ENCODE measurements at places on chromosomes 7 and 10.

DNA sequence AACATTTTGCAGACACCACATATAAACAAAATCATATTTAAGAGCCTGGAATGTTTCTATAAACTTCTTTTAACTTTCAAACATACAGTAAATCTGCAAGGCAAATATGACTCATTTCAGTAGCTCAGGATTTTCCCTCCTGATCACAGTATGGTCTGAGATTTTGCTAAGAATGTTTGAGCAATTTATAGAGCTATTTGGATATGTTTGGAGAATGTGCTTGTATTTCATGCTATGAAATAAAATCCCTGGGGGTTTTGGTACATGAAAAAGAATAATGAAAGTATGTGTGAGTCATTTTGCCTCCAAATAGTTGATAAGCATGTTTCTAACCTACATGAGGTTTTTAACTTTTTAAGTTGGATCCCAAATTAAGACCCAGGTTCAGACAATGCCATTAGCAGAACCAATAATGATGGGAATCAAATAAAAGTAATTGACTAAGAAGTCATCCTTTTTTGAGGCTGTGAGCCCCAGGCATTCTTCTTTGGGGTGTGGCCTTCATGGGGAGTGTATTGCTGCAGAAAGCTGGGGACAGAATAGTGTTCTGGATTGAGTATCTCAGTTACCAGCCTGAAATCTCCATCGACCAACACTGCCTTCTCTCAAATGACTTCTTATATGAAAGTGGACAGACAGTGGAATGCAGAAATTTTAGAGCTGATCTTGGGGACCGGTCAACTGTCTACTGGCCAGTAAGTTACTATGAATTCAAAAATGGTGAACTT is 66.1 kb upstream of the AGBL3 start:
- DNase-seq, result no peak

DNA sequence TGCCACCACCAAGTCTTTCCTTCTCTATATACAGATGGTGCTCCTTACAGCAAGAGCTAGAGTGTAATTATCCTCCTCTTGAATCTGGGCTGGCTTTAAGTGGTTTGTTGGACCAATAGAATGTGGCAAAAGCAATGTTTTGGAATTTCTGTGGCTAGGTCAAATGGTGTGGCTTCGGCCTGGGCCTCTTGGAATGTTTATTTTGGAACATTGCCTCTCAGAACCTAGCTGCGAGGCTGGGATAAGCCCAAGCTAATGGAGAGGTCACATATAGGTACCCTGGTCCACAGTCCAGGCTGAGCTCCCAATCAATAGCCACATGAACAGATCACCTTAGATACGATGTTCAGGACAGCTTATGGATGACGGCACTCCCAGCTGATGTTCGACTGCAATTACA is 556.7 kb downstream of the TYW1 start:
- no peak for DNase-seq

DNA sequence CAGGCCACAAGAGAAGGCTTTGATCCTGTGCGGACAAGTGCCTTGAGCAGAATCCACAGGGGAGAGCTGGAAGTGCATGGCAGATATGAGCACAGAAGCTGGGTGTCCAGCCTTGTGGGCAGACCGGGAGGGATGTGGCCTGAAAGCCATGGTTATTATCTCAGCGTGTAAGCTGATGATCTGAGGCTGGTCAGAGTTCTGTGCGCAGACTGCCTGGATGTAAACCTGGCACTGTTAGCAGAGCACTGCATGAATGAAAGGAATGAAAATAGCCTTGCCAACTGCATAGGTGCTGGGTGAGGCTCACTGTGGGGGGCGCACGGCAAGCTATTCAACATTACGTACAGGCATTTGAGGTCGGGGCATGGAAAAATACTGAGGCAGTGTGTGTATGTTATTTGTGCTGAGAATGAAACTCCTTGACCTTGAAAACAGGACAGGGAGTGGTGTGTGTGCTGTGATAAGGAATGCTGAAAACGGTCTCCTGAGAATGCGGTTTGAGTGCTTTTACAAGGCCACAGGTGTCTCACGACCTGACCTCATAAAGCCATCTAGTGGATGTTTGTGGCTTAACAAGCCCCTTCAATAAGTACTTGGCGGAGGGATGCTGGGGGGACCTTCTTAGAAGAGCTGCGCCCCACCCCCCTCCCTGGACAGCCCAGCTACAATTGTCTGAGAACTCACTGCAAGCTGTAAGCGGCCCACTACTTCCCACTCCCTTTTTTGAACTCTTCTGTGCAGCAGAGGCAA is 18.7 kb downstream of the AKR1C1 start:
- peak; percentile 3 for DNase-seq

DNA sequence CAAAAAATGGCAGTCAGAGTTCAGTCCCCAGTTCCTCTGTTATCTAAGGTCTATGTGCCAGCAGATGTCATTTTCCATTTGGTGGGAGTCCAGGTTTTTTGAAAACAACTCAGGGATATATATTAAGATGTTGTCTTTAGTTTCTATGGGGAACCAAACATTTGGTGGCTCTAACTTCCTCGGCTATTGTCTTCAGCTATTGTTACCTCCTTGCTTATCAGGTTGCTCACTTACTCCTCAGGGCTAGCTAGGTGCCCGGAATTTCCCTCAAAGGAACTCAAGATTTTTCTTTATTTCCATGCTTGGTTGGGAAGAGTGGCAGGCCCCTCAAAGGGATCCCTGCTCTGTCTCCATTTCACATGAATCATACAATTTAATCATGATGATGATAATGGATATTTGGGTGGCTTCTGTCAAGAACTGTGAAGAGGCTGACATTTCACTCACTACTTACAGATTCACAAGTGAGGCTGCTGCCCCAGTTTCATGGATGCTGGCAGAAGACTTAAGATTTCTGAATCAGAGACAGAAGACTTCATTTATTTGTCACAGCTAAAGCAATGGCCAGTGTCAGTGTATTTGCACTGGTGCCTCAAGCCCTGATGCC is 182.8 kb downstream of the PKD1L1 start:
- DNase-seq, result no peak

DNA sequence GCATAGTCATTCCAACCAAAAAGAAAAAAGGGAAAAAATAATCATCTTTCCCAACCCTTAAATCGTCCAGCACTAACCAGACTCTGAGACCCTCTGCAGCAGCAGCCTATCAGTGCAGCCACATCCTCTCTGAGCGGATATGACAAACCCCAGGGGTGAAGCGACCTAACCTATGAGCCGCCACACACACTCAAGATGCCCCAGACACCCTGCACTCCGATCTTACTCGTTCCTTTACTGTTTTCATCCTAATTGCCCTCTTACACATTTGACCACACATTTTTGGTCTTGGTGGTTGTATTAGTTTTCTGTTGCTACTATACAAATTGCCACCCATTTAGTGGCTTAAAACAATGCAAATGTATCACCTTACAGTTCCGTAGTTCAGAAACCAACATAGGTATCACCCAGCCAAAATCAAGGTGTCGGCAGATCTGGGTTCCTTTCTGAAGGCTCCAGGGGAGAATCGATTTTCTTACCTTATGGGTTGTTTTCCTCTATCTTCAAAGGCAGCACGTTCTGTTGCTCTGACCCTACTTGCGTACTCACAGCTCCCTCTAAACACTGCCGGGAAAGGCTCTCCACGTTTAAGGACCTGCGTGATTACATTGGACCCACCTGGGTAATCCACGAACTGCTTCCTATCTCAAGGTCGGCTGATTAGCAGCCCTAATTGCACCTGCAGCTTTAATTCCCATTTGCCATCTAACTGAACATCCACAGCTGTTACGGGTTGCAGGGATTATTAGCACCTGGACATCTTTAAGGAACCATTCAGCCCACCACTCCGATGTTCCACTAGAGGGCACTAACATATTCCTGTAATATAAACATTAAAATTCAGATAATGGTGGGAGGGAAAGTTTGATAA is 37.3 kb upstream of the PRSS1 start:
- peak; percentile 53 for DNase-seq

- DNase-seq, result no peak
Measured at GRCh38 chr7:5388273-5388901, 35.2 kb downstream of the TNRC18 start.

- no peak for DNase-seq
Measured at GRCh38 chr10:124561206-124561605, 99.6 kb downstream of the LHPP start.

DNA sequence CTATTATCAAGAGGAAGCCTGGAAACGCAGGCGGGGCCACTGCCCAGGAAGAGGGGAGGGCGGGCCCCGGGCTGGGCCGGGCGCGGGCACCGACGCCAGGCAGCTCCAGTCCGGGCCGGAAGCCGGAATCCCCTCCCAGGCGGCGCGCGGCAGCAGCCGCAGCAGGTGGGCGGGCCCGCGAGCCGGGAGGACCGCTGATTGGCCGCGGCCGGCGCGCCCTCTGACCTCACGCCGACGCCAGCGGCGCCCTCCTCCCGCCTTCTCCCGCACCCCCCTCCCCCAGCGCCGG is 438 bp downstream of the BCL7B start:
- peak; percentile 92 for DNase-seq

DNA sequence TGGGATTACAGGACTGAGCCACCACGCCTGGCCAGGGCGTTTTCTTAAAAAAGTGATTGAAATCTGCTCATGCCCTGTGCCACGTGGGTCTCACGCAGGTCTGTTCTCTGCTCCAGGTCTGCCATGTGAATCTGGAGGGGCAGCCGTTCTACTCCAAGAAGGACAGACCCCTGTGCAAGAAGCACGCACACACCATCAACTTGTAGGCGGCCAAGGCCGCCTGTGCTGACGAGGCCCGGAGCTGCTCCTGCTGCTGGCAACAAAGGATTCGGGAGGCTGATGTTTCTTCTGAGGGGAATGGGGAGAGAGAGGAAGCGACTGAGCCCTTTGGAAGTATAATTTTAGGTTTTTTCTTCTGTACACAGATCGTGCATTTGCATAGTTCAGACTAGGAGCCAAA is 23.6 kb upstream of the BMPR1A start:
- no peak for DNase-seq

DNA sequence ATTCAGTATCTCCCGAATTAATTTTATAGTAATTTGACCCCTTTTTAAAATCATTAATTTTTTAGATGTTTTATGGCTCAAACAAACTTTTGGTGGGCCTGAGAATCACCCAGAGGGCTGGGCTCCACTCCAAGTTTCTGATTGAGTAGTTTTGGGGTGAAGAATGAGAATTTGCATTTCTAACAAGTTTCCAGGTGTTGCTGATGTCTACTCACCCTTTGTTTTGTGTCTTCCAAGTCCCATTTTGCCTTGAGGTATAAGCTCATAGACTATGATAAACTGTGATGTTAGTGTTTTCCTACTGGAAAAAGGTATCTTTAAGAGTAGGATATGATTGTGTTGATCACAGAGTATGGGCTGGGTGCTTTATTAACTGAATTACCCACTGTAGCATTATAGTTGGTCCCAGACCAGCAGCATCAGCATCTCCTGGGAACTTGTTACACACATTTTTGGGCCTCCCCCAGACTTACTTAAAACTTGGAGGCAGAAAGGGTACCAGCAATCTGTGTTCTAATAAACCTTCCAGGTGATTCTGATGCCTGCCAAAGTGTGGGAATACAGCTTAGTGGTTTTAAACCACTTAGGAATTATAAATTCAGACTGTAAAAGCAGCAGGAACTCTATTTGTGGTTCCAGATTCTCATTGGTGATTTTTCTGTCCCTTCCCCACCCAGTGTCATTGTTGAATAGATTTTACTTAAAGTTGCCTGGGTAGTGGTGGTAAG is 19.1 kb downstream of the ZNRF2 start:
- no peak for DNase-seq

DNA sequence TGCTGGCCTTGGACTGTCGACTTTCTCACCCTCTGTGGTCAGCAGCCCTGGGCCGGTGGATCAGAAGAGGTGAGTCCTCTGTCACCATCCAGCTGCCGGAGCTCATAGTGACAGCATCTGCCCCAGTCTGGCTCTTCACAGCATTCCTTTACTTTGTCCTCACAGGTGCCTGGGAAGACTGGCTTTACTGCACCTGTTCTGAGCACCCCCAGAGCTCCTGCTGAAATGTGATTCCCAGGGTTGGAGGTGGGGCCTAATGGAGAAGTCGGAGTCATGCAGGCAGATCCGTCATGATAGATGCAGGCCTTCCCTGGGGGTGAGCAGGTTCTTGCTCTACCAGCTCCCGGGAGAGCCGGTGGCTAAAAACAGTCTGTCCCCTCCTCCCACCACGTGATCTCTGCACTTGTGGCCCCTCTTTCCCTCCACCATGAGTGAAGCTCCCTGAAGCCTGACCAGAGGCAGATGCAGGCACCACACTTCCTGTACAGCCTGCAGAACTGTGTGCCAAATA is 171.5 kb downstream of the ZMYND11 start:
- no peak for DNase-seq

DNA sequence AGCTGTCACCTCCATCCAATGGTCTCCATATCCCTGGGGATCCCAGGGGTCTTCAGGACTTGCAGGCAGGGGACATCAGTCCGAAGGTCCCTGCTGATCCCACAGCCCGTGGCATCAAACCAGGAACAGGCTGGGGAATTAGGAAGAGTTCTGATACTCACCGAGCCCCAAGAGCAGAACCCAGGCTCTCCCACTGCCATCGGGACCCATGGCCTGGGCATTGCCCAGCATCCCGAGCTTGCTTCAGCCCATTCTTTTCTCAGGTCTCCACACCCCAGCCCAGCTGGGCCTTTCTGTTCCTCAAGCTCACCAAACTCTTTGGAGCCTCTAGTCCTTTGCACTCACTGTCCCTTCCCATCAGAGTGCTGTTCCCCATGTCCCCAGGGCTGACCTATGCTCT is 280.9 kb downstream of the GRID1 start:
- DNase-seq, result no peak

DNA sequence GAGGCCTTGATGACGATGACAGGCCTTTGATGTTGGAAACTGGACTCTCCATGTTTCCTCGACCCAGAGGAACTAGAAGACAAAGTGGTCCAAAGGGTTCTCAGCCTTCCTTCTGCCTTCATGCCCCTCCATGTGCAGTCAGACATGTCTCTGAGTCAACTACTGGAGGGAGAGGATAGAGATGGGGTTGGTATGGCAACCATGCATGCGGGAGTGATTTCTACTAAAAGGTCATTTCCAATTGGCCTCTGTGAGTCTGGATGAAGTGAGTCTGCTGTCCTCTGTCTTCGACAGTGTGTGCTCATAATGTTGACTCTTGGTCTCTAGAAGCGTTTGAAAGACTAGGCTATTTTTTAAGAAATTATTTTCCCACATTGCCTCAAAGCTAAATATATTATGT is 29.2 kb downstream of the STK17A start:
- no peak for DNase-seq

DNA sequence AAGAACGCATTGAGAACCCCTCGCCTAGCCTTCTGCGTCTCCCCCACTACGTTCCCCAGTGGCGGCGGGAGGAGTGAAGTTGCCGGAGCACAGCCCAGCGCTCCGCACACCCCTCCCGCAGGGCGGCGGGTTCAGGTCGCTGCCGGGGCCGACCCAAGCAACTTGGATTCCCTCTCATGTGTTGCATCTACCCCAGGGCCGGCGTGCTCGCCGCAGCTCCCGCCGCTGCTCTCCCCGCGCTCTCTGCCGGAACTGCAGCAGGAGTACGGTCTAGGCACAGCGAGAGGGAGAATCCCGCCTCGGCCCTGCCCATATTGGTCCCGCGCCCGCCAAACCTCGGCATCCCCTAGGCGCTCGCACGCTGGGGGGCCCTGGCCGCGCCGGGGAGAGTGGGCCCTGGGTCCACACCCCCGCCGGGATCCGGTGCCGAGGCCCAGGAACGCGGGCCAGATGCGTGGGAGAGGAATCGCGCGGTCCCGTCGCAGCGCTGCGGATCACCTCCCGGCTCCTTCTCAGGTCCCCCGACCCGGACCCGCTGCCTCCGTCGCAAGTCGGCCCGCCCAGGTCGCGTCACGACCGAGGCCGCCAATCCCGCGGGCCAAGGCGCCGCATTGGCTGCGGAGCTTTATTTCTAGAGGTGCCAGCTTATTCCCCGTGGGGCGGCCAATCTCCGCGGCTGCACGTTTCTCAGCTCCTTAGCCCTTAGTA is 648 bp upstream of the TMEM243 start:
- peak; percentile 83 for DNase-seq

GRCh38 chr7:123797673-123798531 is 47.1 kb upstream of the HYAL4 start:
- DNase-seq, result peak; percentile 8

Data from CD4-positive, alpha-beta T cell treated with Interleukin-17A for 1 hour (primary cell).